Heart left ventricle (tissue), 16 donors: ENCODE measurements at places on chromosomes 2 and 18.
A peak's percentile ranks its signal among the peaks of the same experiment; 100 is the strongest.

DNA sequence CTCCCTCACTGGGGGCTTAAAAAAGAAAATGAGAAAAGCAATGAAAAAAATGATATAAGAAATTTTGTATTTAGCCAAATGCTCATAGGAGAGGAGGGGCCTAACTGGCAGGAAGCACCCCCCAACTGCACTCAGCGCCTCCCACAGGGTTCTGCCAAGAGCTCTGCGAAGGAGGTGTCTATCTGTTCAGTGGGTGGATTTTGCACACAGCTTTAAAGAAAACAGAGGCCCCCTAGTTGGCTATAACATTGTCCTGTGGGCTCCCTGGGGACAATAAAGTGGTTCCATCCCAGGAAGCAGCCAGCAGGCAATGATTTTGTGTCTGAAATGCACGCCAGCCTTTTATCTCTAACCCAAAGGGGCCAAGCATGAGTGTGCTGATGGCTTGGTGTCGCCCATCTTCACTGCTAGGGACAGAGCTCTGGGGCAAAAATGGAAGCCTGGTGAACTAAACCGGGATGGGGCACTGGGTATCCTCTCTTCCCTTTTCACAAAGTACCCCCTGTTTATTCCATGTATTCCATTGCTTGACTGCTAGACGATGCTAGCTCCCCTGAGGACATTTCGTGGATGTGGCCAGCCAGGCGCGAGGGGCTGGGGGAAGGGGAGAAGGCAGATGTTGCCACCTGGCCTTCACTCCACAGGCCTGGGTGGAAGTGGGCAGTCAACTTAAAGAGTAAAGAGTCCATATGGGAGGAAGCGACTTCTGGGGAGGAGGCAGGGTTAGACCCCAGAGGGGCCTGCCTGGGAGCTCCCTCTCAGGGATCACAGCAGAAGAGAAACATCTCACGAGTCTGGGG is 205.7 kb downstream of the CYP26B1 start:
- no peak for DNase-seq

GRCh38 chr2:43174368-43174916 is 52.0 kb downstream of the ZFP36L2 start:
- DNase-seq, result peak; percentile 65

DNA sequence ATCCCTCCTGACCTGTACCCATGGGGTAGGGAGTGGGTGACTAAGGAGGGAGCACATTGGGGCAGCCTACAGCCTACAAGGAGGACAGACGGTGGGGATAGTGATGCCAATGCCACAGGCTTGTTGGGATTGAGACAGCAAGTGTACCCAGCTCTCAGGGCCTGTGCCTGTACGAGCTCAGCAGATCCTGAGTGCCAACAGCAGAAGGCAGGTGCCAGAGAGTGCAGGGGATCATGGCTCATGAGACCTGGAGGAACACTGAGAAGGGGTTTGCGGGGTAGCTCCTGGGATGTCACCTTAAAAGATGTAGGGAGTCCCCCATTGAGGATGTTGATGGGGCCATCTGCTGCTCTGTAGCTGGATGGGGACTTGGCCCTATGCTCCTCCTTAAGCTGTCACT is 10.3 kb upstream of the SNED1 start:
- DNase-seq, result no peak

DNA sequence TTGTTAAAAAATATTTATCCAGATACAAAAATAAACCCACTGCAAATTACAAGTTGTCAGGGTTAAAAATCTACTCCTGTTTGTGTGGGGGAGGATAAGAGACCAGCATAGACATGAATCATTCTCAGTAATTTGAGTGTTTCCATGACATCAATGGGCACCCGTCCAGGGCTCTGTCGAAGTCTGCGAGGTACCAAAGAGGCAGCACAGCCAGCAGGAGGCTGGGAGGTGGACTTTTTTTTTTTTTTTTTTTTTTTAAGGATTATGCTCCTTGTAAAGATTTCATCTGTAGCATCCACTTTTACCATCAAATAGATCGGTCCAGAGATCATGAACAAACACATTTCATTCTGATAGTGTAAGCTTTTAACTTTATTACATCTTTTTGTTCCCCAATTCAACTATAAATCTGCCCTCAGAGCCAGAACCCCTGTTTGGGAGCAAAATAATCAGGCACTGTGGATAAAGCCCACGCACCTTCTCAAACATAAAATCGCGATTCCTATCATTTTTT is 182.0 kb downstream of the TCF4 start:
- peak; percentile 92 for DNase-seq

- no peak for DNase-seq
These were observed 46.1 kb upstream of the FOSL2 start for GRCh38 chr2:28346587-28346986.

DNA sequence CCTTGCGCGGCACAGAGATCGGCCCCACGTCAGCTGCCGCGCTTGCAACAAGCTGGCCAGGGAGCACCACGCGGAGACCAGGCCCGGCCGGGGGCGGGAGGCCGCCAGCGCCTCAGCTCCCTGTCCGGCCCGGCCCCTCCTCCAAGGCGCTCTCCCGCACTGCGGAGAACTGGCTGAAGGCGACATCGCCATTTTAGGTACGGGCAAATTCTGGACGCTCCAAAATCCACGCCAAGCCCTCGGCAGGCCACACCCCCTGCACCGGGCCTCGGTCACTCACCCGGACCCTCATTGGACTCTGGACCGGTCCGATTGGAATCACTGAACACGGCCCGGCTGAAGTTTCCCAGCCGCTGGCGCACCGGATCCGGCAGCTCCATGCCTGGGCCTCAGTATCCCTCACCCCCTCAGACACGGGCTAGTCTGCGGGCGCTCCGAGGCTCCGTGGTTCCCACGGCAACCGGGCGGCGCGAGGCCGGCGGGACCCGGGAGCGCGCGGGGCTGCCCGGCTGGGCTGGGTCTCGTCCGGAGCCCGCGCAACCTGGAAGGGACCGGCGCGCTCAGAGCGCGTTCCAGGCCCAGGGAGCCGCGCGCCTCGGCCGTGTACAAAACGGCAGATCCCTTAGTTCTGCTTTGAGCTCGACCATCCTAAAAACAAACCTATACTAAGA is at the start of gene TMEM17:
TSS of gene TMEM17 (minus strand) at position 446 of the 671 bp plus-strand sequence. CDS start at position 380, 66 bp downstream.
- peak; percentile 96 for DNase-seq

GRCh38 chr2:126637386-126637785 is 18.6 kb upstream of the GYPC start:
- DNase-seq, result no peak

- DNase-seq, result no peak
These were observed 211.5 kb downstream of the TMEM247 start for GRCh38 chr2:46690825-46691224.

DNA sequence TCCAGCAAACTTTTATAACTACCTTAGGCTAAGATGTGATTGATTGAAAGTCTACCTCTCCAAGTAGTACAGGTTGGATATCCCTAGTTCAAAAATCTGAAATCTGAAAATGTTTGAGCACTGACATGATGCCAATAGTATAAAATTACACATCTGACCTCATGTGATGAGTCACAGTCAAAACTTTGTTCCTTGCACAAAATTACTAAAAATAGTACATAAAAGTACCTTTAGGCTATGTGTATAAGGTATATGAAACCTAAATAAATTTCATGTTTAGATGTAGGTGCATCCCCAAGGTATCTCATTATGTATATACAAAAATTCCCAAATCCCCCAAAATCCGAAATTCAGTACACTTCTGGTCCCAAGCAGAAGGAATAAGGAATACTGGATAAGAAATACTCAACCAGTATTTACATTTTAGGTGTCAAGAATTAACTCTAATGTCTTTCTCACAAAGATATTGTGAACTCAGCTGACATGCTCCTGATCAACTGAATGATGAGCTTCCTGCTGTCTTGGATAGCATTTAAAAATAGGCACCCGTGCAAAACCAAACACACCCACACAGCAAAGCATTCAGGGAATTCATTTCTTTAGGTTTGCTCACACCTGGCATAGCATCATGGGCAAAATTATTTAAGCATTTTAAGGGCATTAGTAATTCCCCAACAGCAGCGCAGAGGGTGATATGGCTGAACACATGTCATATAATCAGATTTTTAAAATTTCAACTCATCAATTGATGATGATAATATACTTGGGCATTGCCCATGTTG is 497.4 kb upstream of the MEIS1 start:
- DNase-seq, result no peak

DNA sequence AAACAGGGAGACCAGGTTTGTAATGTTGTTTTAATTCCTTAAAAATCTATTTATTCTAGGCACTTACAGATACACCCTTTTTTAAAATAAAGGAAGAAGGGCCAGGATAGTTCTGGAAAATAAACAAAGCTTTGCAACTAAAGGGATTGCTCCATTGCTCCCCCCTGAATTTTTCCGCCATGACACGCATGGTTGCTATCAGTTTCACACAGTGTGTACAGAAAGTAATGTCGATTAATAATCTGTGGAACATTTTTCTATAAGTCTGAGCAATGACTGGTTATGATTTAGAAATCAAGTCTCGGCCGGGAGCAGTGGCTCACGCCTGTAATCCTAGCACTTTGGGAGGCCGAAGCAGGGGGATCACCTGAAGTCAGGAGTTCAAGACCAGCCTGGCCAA is 90.8 kb downstream of the GAREM1 start:
- DNase-seq, result no peak
